Hypothalamus (tissue), 51 donors: ENCODE measurements at places on chromosomes 6 and 20.

DNA sequence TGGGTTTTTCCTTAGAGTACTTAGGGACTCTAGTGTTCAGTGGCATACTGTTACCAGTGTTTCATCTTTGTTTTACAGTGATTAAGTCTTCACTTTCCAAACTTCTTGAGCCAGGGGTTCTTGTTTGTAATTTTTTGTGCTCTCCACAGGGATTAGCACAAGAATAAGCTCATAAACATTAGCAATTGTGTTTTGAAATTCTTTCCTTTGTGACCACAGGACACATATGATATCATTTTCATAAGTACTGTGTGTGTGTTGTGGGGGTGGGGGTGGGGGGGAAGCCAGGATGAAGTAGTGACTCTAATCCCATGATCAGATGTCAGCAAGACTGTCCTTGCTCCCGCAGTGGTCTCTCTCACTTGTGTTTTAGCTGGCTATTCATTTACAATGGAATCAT lies 101.5 kb upstream of the SCP2D1 start:
- no peak for DNase-seq

DNA sequence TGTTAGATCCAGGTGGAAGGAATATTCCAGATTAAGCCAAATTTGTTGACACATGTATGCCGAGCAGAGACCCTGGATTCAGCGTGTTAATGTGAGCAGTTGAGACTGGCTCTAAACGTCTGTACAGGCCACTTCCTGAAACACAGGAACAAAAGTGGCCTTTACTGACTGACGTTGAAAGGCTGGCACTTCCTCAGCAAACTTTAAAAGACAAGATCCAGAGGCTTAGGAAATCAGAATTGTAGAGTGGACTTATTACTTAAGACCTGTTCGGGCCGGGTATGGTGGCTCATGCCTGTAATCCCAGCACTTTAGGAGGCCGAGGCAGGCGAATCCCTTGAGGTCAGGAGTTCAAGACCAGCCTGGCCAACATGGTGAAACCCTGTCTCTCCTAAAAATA lies 125.7 kb upstream of the ARID1B start:
- DNase-seq = no peak

DNA sequence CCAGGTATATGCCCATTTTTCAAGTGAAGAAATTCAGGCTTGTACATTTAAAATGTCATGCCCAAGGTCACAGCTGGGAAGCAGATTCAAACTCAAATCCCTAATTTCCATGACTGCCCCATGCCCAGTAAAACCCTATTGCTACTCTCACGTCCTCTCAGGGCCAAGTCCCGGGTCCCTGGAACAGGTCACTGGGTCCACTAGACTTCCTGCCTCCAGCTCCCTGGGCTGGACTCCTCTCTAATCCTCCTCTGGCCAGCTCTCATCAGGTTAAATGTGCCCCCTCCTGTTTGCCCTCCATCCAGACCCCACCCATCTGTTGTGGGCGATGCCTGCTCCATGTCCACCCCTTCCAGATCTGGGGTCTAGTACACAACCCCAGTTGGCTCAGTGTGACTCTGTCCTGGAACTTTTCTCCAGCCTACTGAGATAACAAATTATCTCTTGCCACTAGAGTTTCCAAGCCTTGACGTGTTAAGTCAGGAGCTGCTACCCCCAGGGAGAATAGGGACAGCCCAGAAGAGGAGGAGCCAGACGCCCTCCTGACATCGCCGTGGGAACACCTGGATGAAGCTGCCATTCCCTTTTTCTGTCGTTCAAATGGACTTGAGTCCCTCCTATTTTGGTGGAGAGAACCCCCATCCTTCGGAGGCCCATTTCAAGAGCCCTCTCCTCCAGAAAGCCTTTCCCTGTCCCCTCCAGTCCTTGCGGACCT lies 3.7 kb upstream of the SPDEF start:
- no peak for DNase-seq

DNA sequence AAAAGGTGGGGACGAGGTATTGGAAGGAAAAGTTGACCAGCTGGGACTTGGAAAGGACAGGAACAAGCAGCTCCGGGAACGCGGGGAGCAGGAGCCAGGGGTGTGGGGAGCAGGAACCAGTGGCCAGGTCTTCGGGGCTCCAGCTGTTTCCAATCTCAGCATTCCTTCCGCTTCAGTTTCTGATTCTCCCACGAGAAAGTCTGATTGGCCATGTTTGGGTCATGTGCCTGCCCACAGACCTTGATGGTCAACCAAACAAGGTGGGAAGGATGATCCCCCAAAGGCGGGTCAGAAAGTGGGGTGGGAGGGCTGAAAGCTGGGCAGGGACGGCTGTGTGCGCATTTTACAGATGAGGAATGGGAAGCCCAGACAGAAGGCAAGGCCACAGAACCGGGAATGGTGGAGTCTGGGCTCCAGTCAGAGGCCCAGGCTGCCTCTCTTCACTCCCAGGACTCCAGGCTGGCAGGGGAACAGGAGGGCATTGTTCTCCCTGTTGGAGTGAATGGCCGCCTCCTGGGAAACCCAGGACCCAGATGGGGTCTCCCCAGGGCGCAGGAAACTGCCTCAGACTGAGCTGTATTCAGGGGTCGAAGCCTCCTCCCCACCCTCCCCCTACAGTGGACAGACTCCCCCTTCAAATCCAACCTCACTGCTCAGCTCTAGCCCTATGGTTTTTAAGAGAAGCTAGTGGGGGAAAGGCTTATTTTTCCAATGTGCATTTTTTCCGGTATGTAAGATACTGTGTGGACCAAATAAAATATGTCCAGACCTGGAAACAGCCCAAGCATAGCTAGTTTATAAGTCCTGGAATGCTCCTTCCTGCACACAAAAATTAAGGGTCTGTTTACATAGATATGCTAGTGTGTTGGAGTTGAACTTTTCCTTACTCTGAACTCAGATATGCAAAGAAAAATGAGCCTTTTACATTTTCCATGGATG lies 12.2 kb upstream of the PTGIS start:
- DNase-seq = peak; percentile 11

GRCh38 chr6:8172530-8172929 lies 70.2 kb upstream of the EEF1E1 start:
- no peak for DNase-seq

DNA sequence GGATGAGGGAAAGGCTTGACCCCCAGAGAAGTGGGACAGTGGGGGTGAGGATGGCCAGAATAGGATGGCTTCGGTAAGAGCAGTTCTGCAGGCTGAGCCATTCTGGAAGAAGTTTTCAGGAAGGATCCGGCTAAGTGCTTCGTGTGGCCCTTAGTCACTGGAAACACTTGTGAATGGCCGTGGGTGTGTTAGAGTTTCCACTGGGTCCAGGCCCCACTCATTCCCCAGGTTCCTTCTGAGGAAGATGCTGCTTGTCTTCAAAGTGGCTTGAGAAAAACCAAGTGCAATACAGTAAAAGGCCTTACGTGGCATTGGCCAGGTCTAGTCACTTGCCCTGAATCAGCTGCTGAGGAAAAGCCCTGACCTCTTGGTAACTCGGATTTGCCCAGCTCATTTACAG lies 27.9 kb downstream of the MANBAL start:
- DNase-seq = no peak

- DNase-seq = no peak
Measured at GRCh38 chr6:17666646-17667045, 40.1 kb downstream of the NUP153 start.

GRCh38 chr20:58637466-58638213 lies 13.4 kb upstream of the STX16 start:
- DNase-seq = no peak
